Activated CD8-positive, alpha-beta memory T cell treated with anti-CD3 and anti-CD28 coated beads, Interleukin-2, amount 10 ng/mL, durations not matched to agents 7 days and 5 days (primary cell): ENCODE measurements at places on chromosomes 6 and 20. TPM values are rescaled to one million over a fixed set of nuclear protein-coding genes. Genes with fewer than 3 reads are reported as not detected.

DNA sequence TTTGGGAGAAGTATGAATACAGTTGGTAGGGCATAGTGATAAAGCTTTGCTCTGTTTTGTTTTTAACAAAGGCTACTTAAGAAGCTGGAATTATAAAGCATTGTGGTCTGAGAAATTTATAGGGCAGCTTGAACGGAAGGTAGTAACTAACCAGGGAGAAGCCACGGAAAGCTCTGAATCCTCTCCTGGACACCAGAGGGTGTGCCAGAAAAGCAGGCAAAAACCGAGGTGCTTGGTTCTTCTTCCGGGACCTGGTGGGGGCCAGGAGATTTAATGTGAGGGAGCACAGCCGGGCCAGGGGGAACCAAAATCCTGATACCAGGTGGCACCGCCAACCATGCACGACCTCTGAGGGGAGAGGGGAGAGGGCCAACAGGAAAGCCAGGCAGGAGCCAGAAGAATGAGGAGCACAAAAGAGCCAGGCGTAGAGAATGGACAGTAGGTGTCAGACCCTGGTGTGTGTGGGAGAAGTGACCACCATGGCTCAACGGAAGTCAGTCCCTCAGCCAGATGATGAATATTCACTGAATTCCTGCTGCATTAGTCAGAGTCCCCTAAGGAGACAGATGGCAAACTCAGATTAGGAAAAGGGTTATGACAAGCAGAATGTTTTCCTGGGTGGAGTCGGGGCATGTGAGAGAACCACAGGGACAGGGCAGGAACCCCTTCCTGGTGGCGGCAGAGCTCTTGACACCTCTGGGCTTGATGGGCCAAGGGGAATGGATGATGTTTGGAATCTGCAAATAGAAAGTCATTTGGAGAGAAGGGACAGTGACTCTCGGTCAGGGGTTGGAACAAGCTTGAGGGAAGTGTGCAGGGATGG, 262.3 kb downstream of the ZNF217 start:
- no peak for DNase-seq

TPBG gene
- total RNA-seq = not detected

GRCh38 chr6:106069478-106069877, 16.7 kb upstream of the PRDM1 start:
- DNase-seq = no peak

DNA sequence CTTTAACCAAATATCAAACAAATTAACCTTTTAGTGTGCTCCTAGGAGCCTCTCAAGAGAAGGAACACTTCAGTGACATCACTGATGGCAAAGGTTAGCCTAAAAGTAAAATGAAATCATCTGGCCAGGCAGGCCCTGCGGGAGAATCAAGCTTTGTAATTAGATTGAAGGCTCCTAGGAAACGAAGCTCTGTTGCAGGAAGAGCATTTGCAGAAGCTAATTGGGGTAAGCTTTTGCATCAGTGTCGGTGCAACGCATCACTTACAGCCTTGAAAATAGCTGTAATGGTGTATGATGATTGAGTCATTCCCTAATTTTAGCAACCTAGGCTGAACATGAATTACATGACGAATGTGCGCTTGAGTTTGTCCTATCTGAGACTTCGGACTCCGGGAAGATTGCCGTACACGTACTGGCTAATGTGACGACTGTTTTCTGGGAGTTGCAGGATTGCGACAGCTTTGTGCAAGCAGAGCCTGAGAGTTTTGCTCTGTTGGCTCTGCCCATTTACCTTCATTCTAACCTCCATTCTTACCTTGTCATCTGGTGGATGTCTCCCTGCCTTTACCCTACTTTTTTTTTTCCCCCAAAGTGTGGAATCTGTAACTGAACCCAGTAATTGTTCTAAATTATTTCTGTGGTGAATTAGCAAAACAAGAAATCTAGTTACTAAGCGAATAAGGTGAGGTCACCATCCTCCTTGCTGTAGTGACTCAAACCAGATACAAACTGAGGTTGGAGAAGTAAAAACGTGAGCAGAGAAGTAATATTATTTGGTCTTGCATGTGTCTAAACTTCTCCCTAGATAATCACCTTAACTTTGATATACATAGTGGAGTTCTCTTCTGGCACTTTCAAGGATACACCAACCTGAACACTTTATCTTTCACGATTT, 675.9 kb upstream of the CITED2 start:
- no peak for DNase-seq

DNA sequence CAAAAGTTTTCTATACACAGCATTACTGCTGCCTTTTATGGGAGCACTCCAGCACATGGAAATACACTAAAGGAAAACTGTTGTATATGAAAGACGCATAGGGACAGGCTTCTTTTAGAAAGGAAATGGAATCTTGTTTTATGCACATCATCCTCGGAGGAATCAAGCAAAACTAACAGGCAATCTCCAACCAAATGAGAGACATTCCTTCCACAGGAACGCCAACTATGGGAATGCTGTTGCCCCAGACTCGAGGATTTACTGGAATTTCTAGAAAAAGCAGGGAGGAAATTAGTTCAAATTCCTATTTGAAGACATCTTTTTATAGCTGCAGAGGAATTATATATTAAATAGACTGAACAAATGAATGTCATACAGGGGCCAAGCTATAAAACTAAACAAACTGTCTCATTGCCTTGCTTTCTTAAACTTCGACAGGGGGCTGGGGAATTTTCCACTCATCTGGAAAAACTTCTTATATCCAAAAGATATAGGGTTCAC, 52.2 kb downstream of the LYRM4 start:
- no peak for DNase-seq

- no peak for DNase-seq
Observed at GRCh38 chr6:127026247-127026646, 92.2 kb upstream of the RSPO3 start.

GRCh38 chr20:38806855-38807655, 1.6 kb downstream of the PPP1R16B start:
- DNase-seq = peak; percentile 53

GRCh38 chr6:29200767-29201662, 30.3 kb downstream of the OR2J2 start:
- no peak for DNase-seq

GRCh38 chr6:79408256-79408974, 128.8 kb downstream of the LCA5 start:
- DNase-seq = no peak

GRCh38 chr6:169868458-169868857, 117.0 kb downstream of the ERMARD start:
- peak; percentile 86 for DNase-seq

DNA sequence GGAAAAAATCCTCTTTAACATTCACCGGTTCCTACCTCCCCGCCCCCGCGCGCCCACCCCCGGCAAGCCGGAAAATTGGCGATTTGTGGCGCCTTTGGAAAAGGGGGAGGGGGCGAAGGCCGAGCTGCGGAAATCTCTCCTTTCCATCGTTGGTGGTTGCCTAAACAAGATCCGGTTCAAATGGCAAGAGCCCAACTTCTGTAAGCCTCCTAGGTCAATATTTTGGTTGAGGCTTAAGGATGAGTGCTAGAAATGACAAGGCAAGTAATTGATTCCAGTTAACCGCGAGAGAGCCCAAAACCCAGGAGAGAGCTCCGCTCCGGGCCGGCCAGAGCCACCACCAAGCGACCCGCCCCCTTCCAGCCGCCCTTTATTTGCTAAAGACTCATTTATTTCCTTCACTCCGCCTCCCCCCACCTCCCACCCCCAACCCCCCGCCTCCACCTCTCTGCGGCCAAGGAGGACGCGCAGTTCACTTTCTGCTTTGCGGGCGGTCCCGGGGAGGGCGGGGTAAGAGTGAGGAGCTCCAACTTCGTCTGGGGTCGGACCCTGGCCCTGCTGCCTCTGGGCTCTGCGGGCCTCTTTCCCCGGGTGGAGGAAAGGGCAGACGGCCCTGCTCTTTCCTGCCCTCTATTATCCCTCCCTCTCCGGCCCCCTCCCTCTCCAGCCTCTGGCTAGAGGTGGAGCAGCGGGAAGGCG, 838 bp upstream of the NKX2-2 start:
- DNase-seq = peak; percentile 35

DNA sequence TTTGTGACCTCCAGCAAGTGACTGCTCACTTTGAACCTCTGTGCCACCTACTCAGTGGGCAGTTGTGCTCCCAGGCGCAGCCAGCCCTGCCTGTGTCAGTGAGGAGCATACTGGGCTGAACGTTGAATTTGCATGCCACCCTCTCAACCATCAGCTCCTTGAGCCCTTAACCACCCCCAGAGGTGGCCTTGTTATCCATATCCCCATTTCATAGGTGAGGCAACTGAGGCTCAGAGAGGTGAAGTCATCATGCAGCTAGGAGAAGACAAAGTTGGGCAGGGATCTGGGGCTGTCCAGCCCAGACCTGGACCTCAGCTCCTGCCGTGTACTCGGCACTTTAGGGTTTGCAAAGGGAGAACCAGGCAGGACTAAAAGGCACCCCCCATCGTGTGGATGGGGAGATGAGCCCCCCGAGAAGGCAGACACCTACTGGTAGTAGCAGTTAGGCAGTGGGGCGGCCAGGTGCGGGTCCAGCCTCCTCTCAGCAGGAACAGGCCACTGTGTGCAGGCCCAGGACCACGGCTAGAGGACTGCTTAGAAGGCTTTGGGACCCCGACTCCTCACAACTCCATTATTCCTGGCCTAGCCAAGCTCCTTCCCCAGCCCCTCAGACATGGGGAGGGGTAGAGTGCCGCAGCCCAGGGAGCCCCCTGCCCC, 100.8 kb upstream of the MYL9 start:
- DNase-seq = no peak

DNA sequence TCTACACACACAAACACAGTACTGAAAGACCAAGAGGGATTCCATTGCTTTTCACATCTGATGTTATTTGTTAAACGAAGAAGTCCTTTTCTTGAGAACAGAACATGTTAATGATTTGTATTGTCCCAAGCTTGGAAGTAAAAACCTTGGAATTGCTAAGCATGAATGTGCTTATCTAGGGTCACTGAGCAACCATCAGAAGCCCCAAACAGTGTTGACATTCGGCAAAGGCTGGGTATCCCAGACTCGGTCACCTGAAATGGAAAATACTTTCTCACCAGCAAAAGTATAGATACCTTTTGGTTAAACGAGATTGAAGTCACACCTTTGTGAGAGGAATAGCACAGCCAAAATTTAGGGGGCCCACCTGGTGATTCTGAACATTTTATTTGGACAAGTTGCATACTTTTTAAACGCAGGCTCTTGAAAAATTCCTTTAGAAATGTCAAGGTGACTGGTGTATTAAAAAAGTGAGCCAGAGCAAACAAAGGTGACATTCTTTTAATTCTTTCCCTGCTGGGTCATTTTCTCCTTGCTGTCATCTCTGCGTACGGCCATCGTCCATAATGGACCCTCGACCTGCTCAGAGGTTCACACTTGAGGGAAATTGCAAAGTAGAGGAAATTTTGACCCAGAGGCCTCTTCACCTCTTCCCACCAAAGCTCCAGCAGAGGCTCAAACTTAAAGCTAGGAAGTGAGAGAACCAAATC, 95.8 kb upstream of the FOXA2 start:
- no peak for DNase-seq

GRCh38 chr6:147983581-147984366, 358.9 kb upstream of the SASH1 start:
- no peak for DNase-seq

DNA sequence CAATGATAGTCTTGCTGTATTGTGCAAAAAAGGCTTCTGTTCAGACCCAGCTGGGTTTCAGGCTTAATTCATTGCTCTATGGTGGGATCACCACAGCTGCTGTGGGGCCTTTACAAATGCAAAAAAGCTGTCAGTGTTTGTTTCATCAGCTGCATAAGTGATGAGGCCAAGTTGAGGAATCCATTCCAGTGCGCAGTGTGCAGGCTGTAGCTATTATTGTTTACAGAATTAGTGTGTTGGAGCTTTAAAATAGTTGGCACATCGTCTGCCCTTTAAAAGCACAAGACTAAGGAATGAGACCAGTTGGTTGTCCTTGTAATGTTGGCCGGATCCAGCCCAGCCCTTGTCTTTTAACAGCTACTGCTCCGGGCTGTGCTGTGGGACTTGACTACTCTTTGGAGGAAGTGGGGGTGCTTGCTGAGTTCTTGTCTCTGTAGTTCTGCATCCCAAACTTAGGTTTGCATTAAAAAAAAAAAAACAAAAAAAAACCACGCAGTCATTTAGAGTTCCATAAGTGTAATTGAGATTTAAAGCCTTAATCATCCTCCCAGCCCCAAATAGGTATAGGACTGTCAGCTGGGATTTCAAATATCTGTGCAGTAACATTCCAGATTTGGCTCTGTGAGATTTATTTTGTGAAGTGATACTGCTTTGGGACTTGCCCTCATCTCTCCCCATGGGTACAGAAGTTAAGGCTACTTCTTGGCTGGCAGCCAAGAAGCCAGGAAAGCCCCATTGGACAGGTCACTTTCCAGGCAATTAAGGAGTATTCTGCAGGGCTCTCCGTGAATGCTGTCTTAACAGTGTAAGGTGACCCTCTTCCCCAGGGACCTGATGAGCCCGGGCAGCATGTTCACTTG, 19.3 kb downstream of the JARID2 start:
- no peak for DNase-seq

DNA sequence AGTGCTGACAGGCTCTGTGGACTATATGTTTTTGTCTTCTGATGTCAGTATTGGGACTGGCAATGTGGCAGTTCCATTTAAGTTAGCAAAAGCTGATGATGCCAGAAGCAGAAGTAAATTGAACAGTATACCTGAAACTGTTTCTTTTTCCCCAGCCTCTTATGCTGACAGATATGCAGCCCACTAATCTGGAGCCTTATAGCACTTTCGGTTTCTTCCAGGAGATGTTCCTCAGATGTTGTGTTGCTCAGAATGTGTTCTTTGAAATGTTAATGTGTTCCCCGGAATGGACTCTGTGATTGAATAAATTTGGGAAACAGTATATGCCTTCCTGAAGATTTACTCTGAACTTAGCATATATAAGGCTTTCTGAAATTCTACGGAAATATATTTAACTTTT, 80.7 kb upstream of the MRAP2 start:
- DNase-seq = no peak

GSTA2 gene
- not detected for total RNA-seq

GRCh38 chr20:63363981-63364561, 2.9 kb upstream of the CHRNA4 start:
- no peak for DNase-seq

SPATA25 gene
- 0.55 TPM for total RNA-seq

GRCh38 chr6:35435074-35435837, 16.9 kb upstream of the FANCE start:
- DNase-seq = no peak

DNA sequence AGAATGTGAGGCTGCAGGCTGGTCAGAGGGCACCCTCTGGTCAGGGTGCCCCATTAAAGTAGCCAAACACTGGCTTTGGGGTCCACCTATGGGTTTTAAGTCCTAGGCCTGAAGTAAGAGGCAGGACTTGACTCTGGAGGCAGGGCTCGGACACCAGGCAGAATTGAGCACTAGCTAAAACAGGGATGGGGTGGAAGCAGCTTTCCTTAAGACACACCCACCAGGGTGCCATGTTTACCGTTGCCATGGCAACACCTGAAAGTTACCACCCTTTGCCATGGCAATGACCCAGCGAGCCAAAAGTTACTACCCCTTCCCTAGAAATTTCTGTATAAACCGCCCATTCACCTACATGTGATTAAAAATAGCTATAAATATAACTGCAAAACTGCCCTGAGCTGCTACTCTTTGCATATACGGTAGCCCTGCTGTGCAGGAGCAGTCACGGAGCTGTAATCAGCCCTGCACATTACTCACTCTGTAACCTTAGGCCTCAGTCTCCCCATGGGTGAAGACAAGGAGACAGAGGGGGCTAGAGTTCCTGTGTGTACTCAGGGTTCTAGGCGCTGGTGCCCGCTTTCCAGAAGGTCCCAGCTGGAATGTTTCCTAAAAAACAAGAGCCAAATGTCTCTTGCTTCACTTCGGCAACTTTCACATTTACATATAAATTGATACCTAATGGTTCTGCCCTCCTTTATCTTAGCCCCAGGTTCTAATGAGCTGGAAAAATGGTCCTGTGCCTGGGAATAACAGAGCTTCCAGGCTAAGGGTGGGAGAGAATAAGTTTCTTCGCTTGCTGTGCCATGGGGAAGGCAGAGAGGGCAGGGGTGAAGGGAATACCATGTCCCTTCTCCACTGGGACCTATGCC, 27.2 kb upstream of the SRSF6 start:
- DNase-seq = no peak
